Stimulated activated CD4-positive, alpha-beta T cell treated with anti-CD3 and anti-CD28 coated beads, TNF-alpha, amount 100 ng/mL, for 48 hours (primary cell): ENCODE measurements at places on chromosomes 5 and 9.

DNA sequence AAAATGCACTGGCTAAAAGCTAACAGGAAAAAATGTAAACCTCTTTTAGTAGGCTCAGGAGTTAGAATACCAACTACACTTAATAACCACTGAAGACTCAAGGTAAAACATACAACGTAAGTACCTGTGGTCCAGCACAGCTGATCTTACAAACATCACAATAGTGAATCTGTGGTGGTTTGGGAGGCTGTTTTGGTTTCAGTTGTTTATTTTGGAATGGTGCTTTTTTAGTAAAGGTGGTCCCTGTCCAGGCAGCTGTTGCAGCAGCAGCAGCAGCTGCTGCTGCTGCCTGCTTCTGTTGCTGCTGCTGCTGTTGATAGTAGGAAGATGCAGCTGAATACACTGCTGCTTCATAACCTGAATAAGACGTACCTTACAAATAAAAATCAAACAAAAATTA lies 37.9 kb downstream of the ZFR start:
- no peak for DNase-seq

DNA sequence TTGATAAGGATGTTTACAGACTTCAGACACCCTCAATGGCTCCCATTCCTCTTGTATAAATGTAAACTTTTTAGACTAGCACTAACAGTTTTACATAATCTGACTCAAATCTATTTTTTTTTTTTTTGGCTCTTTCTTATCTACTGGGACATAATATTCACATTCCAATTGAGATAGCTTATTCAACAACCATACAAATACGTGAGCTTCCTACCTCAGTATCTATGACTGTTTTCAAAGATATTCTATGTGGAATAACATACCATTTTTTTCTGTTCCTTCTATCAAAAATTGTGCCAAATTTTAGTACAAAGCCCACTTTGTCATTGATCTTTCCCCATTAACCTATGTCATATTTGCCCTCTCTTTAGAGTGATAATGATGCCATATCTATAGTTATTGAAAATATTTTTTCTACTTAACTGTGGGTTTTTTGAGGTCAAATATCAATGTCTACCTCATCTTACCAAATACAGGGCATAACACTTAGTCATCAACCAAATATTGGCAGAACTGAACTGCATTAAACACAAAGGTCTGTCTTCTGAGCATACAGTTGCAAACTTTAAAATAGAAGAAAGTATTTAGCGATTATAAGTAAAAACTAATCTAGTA lies 482.6 kb downstream of the PTPRD start:
- DNase-seq: no peak

DNA sequence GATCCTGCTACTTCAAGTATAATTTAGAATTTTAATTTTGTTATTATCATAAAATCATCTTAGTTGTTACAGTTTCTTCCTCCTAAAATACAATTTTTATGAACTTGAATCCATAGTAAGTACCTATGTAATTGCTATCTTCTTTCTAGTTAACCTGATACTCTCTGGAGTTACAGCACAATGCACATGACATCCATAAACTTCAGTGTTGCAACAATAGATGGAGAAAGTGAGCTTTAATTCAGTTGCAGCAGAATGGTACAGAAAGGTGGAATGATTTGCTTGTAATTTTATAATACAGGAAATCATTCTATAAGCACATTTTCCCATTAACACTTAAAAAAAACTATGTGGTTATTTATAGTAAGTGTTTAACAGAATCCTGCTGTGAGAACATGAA lies 372.0 kb downstream of the CDH9 start:
- DNase-seq: no peak

- no peak for DNase-seq
Measured at GRCh38 chr5:114434396-114435219, 72.7 kb downstream of the KCNN2 start.

GRCh38 chr5:169374761-169375160 lies 73.8 kb upstream of the SLIT3 start:
- no peak for DNase-seq

GRCh38 chr9:79006546-79006945 lies 565.2 kb upstream of the TLE4 start:
- DNase-seq: no peak

DNA sequence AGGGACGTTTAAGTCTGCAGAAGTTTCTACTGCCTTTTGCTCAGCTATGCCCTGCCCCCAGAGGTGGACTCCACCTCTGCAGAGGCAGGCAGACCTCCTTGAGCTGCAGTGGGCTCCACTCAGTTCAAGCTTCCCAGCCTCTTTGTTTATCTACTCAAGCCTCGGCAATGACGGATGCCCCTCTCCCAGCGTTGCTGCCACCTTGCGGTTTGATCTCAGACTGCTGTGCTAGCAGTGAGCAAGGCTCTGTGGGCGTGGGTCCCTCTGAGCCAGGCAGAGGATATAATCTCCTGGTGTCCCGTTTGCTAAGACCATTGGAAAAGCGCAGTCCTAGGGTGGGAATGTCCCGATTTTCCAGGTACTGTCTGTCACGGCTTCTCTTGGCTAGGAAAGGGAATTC lies 2188.5 kb upstream of the WWC1 start:
- DNase-seq: no peak

- DNase-seq: no peak
Measured at GRCh38 chr9:6040077-6040476, 24.7 kb upstream of the RANBP6 start.

DNA sequence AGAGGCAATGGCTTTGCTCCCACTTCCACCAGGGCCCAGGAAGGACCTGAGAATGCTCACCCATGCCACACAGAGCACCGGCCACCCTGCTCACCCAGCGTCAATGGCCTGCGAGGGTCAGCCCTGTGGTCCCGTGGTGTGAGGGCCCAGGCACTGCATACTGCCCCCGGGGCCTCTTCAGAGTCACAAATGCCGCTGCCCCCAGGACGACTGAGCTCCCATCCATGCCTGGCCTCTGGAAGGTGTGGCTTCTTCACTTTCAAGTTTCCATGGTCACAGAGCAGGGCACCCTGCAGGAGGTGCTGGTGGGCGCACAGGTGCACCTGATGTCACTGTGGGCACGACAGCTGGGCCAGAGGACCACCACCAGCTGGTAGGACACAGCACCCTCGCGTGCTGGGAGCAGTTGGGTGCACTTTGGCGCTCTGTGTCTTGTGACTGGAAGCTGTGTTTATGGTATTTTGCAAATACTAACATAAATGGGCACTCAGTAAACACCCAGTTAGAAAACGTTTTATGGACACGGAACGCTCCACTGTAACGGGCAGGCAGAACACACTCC lies 12.5 kb upstream of the ZDHHC11 start:
- no peak for DNase-seq

DNA sequence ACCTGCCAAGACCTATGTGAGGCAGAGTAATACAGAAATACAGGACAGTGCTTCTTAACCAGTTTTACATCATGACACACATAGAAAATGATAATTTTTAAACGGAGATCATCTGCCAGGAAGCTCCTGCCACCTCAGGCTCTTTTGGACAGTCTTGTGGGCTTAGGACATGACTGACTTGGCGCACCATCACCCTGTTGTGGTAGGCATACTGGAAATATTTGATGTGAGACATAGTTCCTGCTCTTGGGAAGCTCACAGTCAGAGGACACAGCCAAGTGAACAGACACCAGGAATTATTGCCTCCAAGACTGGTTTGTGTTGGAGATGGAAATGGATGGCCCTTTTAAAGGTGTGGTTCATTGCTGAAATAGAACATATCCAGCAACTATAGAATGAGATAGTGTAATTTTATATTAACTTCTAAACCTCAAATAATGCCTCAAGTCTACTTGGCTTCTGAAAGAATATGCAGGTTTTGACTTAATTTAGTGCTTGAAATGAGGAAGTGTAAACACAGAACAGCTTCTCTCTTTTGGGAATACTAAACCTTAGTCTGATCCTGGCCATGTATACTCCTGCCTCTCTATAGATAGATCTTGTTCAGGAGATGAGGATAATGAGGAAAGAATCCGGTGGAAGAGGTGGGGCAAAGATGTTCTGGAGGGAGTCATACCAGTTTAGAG lies 19.7 kb downstream of the CPEB4 start:
- no peak for DNase-seq

- DNase-seq: no peak
Measured at GRCh38 chr5:96778409-96778808, 29.3 kb downstream of the ERAP1 start.

GRCh38 chr9:76459694-76460635 lies 983 bp downstream of the GCNT1 start:
- DNase-seq: no peak

DNA sequence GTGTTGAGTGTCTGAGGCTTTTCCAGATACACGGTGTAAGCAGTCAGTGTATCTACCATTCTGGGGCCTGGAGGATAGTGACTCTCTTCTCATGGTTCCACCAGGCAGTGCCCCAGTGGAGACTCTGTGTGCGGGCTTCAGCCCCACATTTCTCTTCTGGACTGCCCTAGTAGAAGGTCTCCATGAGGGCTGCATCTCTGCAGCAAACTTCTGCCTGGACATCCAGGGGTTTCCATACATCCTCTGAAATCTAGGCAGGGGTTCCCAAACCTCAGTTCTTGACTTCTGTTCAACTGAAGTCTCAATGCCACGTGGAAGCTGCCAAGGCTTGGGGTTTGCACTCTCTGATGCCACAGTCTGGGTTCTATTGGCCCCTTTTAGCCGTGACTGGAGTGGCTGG lies 256.6 kb upstream of the ITGA1 start:
- no peak for DNase-seq

DNA sequence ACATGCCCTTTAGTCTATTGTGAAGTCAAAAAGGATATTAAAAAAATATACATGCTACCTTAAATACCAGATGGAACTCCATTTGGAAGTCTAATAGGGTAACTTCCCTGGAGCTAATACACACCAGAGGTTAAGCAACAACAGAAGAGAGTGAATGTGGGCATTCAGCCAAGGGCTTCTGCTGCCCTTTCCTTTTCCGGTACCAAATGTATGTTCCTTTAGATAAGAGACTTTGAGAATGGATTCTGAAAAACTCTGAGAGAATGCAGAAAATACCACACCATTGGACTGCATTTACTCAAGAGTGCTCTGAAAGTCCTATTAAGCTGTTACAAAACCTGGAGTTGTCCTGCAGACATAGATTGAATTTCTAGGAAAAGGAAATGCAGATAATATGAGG lies 23.8 kb upstream of the TRPM3 start:
- no peak for DNase-seq

DNA sequence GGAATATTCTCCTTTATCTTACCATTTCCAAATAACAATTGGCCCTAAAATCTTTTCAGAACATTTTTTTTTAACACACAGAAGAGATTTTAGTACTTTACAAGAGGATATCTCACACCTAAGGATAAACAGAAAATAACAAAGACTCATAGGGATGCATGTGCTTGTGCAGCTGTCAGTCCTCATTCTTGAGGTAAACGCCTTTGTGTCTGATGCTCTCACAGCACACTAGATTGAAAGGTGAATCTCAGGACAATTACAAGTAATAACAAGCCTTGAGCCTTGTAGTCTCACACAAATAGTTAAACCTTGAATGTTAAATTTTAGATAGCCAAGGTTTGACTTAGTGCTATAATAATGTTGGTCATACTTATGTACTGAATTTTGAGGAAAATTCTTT lies 439.2 kb downstream of the PTPRD start:
- no peak for DNase-seq
